Activated T-cell treated with anti-CD3 and anti-CD28 coated beads, Interleukin-2, amount 50 U/mL, for 1 hour (primary cell): ENCODE measurements at places on chromosomes 5 and 9.

DNA sequence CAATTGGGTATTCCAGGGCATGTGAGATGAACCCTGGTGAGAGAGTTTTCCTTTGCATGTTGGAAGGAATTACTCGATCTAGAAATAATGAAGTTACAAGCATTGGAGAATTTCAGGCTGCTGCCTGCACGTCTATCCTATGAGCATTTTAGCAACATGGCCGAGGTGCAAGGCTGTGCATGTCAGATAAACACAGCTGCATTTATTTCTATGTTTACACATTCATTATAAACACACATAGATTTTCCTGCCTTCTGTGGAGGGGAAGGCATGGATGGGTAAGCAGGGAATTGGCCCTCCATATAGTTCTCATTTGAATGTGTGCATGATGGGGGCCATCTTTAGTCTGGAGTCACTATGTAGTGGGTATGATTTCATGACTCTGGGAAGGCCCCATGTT lies 42.3 kb downstream of the AOPEP start:
- DNase-seq: no peak

GRCh38 chr5:162512935-162513565 lies 445.5 kb downstream of the GABRG2 start:
- DNase-seq: no peak

DNA sequence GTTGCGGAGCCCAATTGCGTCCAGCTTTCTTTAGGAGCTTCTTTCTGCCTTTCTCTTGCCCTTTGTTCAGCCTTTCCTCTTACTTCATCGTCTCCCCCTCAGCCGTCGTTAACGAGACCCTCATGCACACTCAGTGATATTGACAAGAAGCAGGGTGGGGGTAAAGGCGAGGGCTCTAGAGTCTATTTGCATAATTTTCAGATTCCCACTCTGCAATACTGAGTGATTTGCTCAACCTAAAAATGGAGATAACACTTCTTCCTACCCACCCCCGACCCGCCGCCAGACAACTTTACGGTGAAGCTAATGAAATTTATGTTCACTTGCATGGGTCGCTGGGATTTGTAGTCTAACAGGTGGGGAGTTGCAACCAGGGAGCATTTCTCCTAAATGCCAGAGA lies 1.3 kb upstream of the TBC1D2 start:
- DNase-seq: peak; percentile 42

DNA sequence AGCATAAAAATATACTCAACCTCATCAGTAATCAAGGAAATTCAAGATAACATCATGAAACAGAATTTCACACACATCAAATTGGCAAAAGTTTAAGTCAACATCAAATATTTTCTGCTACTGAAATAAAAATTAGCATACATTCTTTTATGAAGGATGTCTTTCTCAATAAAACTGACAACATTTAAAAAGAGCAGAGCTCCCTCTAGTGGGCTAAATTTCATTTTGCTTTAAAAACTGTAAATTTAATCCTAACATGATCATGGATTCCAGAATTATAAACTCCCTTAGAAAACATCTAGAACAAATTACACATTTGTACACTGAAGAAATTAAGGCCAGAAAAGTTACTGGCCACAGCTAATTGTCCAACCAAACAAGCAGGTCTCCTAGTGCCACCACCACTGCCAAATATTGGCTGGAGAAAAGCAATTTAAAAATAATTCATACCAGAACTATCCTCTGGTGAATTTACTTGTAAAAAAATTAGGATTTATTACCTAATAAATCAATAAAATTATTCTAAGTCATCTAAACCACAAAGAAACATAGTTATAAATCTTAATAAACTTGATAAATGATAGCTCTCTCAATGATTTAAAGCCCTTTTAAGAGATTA lies 31.2 kb downstream of the DEPDC1B start:
- DNase-seq: no peak
